ENCODE measurements at places on chromosomes 16 and 17.

GRCh38 chr16:6104428-6104827 is 1006.8 kb upstream of the EEF2KMT start:
- DNase-seq = no peak

DNA sequence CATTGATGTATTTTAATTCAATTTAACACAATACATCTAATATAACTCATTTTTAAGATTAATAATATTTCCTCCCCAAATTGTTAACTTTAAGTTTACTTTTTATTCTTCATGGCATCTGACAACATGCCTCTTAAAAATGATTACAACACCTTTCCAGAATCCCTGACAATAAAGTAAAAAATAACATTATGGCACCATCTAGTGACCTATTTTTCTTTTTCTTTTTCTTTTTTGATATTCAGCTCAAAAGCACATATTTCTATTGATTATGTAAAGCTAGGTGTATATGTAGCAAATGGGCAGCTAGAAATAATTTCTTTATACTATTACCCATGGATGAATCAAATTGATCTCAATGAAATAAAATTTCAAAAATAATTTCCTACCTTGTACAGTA is 834.3 kb upstream of the CDH8 start:
- DNase-seq = no peak

DNA sequence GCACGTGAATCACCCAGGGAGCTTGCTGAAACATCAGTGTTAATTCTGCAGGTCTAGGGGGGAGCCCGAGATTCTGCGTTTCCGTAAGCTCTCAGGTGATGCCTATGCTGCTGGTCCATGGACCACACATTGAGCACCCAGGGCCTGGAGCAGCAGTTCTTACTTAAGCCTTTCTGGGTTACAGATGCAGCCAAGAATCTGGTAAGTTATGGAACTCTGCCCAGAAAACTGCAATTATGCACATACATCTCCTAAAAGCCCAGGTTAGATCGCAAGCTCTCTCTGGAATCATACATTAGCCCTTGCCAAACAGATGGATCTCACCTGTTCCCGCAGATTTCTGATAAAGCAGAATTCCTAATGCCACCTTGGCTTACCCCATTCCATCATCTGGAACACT is 265.9 kb upstream of the SALL1 start:
- DNase-seq = no peak

GRCh38 chr16:49347476-49347875 is 26.1 kb upstream of the C16orf78 start:
- DNase-seq = no peak

DNA sequence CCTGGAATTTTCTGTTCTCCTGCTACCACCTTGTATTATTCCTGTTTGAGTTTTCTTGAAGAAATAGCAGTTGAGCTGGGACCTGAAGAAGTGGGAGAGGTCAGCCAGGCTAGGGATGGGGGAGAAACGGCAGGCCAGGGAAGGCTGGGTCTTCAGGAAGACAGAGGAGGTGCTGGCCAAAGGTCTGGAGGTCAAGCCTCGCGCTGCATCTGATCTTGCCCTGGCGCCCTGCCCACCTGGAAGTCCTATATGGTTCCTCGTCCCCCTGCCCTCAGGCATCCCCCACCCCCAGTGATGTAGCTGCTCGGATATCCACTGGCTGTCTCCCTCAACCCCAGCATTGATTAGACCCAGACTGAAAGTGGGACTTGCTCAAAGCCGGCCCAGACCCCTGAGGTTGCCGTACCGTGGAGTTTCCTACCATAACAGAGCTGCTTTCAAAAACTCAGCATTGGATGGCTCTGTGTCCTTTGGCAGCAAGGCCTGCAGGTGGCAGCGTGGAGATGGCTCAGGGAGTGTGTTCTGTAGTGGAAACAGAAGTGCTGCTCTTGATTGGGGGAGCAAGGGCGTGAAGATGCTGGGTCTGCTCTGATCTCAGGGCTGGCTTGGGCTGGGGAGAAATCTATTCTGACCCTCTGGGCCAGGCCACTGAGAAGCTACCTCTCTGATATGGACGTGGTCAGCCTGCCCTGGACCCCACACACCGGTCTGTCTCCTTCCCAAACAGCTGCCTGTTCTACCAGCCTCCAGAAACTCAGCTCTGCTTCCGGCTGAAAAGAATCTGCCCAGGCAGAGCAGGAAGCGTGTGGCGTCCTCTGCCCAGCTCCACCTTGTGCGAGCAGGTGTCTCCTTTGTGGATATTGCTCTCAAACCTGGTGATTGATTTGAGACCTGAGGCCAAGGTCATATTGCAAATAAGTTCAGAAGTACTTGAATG is 107.0 kb upstream of the CACNG5 start:
- peak; percentile 79 for DNase-seq

DNA sequence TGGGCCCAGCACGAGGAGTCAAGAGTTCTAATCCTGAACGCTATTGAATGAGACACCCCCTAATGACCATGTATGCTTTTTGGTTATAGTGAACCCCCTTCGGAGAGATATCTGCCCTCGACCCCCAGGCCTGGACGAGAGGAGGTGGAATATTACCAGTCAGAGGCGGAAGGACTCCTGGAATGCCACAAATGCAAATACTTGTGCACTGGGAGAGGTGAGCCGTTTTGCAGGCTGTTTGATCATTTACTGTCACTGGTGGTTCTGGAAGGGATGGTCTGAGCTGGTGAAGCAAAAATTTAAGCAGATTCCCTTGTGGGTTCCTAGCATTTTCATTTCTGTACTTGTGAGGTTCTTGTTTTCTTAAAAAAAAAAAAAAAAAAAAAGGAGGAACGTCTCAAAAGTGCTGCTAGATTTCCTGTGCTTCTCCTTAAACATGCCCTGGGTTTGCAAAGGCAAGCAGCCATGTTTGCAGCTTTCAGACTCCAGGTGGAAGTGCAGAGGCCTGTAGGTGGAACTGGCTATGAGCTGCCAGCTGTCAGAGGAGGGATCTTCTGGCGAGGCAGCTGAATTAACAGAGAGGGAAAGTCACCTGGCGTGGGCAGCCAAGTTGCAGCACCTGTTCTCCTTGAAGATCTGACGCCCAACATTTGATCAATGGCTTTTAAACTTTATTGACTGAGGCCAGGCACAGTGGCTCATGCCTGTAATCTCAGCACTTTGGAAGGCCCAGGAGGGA is 3.5 kb downstream of the MARVELD3 start:
- no peak for DNase-seq

GRCh38 chr17:81509972-81510784 is 2.4 kb downstream of the ACTG1 start:
- DNase-seq = no peak

DNA sequence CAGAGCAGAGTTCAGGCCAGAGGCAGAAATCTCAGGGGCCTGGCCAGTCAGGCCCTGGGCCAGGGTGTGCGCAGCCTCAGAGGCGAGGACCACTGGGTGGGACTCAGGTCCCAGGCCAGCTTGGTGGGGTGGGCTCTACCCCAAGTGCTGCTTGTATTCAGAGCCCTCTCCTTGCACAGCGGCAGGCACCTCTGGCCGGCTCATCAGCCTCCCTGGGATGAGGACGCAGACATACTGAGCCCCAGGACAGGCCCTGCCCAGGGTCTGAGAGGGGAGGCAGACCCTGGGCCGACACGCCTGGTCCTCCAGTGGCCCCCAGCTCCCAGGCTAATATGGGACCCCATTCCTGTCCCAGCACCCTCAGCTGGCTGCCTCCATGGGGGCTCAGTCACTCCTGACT is 7.6 kb upstream of the IL27 start:
- DNase-seq = no peak

- DNase-seq = peak; percentile 65
Measured at GRCh38 chr17:68457168-68457538, at the start of gene WIPI1. Gene WIPI1, minus strand, starts transcription at chr17:68457496. Its CDS starts 75 bp downstream, at chr17:68457421.

GRCh38 chr16:15782573-15783365 is 74.1 kb downstream of the MYH11 start:
- DNase-seq = no peak

- no peak for DNase-seq
Measured at GRCh38 chr16:28989363-28989762, 4.5 kb downstream of the LAT start.
